ENCODE measurements at places on chromosomes 4 and X.

GRCh38 chrX:10636337-10636736 is 16.0 kb upstream of the MID1 start:
- DNase-seq: no peak

DNA sequence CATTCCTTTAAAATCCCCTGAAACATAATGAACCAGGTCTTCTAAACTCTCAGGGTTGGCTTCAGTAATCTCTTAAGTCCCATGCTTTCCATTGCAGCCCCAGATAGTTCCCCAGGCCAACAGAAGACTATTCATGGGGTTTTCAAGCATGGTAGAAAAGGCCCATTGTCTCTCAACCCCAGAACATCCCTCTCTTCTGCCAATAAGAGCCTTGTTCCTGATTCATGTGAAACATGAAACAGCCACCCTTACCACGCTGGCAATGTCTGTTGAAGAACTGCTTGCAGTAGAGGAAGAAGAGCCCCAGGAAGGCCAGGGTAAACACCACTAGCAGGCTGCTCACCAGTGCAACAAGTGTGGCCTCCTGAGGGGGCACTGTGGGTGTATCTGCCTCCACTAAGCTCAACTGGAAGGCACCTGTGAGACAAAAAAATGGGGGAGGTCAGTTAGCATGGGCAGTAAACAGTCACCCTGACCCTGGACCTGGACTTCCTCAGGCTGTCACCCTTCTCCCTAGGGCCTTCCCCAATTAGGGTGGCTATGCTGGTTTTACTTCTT is 36.4 kb downstream of the EDA2R start:
- no peak for DNase-seq

DNA sequence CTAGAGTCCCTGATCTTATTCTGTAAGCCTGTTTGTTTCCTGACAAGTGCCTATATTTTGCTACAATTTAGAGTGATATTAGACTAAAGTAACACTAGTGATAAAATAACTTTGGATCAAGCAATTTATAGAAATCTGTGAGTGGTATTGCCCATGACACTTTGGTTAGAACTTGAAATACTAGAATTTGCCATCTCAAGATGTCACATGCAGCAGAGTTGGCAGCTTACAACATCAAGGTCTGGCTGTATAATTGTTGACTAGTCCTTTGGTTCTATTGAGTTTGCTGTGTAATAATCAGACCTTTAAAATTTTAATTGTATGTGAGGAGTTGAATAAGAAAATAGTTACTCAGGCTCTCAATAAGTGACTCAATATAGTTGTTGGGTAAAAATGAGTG is 167.1 kb downstream of the RAPGEF2 start:
- DNase-seq: no peak

GRCh38 chr4:78662658-78663057 is 111.1 kb downstream of the ANXA3 start:
- DNase-seq: no peak

DNA sequence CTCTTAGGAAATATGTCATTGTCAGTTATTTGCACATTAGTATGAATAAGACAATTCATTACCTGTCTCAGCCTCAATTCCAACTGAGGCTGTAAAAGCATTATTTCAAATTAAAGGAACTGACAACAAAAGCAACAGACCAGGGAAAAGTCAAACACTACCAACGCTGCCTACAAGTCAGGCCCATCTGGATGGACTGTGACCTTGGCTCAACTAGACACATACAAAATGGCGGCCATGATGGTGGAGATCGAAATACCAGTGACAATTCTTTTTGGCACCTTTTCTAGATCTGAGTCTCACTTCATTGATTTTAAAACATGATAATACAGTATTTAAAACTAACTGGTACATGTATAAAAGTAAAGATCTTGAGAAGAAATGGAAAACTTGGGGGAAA is 160.7 kb downstream of the DHX15 start:
- DNase-seq: no peak

GRCh38 chrX:153370293-153371055 is 30.7 kb downstream of the PNMA6E start:
- DNase-seq: no peak

DNA sequence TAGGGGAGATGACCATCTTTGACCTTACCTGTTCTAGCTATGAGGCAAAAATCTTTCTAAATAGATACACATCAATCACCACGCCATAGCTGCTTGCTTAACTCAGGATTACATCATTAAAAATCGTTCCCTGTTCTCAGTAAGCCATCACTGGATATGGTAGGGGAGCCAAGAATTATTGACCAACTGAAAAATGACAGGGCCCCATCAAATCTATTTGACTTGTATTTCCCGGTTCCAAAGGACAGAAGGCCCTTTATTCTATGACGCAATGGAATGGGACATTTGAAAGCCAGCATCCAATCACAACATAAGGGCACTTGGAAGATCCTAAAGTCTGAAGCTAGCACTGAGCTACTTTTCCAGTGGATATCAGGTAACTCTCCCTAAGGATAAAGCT is 75.6 kb upstream of the NOCT start:
- no peak for DNase-seq
